CD4-positive, alpha-beta T cell treated with Interferon alpha-2 for 1 hour (primary cell): ENCODE measurements at places on chromosomes 6 and 20.

- no peak for DNase-seq
Measured at GRCh38 chr6:163352011-163352685, 62.4 kb upstream of the QKI start.

GRCh38 chr20:4775322-4776078 lies 53.8 kb downstream of the PRND start:
- DNase-seq = no peak

DNA sequence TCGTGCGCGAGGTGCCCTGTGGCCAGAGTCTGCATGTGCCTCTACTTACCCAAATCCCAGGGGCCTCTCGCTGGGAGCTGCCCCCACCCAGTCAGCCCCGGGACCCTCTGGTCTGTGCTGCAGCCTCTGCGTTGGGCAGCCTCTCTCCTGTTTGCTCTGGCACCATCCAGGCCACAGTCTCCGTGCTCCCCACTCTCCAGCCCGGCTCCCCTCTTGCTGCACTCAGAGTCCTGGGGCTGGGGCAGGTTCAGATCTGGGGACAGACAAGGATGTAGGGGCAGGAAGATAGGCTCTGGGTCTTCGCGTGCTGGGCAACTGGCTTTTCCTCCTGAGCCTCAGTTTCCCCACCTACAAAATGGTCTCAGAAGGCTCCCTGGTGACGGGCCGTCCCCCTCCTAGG lies 70.8 kb upstream of the GATA5 start:
- DNase-seq = no peak

DNA sequence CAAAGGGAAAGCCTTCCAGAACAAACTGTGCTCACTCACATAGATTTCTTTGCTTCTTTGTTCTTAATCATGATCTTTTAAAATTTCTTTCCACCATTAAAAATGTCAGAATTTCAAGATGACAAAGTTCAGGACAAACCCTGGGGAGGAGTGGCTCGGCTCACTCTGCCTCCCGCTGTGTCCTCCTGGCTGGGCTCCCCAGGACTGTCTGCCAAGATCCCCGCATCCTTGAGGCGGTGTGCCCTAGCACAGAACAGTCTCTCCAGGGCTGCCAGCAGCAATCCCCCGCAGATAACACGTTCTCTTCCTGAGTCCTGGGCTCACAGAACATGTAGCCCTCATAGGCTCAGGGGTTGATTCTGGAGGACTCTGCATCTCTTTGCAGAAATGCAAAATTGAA lies 98.4 kb upstream of the KCNG1 start:
- DNase-seq = no peak

DNA sequence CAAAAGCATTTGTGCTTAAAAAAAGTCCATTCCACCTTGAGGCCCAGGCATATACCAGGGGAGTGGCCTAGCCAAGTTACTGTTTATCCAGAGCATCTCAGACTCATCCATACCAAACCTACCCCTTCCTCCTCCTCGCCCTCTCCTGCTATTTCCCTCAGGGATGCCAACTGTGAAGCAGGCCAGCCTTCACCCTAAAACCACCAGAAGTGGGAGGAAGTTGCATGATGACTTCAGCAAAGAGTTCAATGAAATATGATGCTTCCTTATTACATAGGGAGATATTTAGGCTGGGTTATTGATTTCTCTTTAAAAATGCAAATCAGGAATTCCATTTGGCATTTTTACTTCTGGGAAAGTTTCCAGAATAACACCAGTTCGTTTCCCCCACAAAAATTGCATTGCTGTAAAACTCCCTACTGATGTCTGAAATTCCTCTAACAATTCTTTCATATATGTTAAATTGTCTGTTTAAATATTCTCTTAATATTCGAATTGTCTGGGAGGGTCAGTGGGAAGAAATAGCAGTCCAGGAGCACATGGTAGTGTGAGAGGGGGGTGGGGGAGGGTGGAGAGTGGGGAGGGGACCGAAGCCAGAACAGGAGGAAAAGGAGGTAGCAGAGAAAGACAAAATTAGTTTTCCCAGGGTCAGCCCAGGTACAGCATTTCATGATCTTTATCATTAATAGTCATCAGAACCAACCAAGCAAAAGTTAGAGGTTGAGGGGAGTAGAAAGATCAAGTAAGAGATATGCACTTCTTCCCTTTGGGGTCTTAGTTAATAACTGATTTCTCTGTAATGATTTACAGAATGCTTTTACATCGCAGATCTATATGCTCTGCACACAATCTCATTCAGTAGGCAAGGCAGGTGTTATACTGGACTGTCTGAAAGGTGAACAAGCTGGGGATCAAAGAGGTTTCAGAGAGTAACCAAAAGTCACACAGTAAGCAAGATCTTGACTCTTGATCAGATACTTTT lies 1.7 kb upstream of the TCP11 start:
- DNase-seq = no peak

DNA sequence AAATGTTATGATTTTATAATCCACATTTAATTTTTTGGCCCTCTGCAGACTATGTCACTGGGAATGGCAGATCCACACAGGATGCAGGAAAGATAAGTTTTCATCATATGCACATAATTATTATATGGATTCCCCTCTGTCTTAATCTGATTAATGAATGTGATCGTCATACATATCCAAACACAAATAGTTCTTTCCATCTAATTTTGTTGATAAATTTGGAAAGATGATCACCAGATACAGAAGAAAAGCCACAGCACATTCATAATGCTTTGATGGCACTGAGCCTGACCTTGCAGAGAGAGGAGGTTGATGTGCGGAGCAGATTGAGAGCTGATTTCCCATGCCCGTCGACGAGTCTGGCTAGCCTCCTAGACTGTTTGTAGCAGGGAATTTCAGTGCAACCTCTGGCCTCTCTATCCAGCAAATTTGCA lies 471.5 kb downstream of the EPM2A start:
- no peak for DNase-seq
